ENCODE measurements at places on chromosomes 4 and X. TPM values are rescaled to one million over a fixed set of nuclear protein-coding genes. Genes with fewer than 3 reads are reported as not detected.

PAGE1 gene
- total RNA-seq = not detected

MAGEE2 gene
- not detected for total RNA-seq

CCSER1 gene
- total RNA-seq = 1.4 TPM

MAN2B2 gene
- 10.0 TPM for total RNA-seq

XAGE2 gene
- total RNA-seq = not detected

TCEAL1 gene
- 10.3 TPM for total RNA-seq

CCKAR gene
- not detected for total RNA-seq

MAGIX gene
- 1.7 TPM for total RNA-seq

CT45A3 gene
- not detected for total RNA-seq

ATP1B4 gene
- not detected for total RNA-seq

All from airway epithelial cell (primary cell).